ENCODE measurements at places on chromosomes 13 and 19. TPM values are rescaled to one million over a fixed set of nuclear protein-coding genes. Genes with fewer than 3 reads are reported as not detected.
A peak's percentile ranks its signal among the peaks of the same experiment; 100 is the strongest.

NECTIN2 gene
- total RNA-seq, result 94.1 TPM

CD209 gene
- 18.3 TPM for total RNA-seq

DNA sequence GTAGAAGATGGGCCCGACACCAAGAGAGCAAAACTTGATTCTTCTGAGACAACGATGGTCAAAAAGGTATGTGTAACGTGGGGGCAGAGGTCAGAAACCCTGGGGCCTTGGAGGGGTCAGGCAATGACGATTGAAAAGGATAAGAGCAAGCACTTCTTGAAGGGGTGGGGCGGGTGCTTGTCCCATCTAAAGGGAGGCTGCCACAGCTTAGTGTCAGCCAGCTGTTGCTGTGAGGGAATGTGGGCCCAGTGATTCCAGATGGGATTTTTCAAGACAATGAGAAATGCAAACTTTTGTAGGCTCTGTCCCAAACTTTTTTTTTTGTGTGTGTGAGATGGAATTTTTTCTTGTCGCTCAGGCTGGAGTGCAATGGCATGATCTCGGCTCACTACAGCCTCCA, 24.5 kb downstream of the SAE1 start:
- DNase-seq, result no peak

FREM2 gene
- total RNA-seq, result 0.03 TPM

- DNase-seq, result no peak
These were observed 1422.4 kb upstream of the MIR17HG start for GRCh38 chr13:89925107-89925506.

- DNase-seq, result no peak
These were observed 14.4 kb upstream of the PLAUR start for GRCh38 chr19:43684326-43684725.

GRCh38 chr19:29143183-29143582, 69.8 kb downstream of the UQCRFS1 start:
- DNase-seq, result no peak

GRCh38 chr19:41457241-41457640, 14.3 kb downstream of the ERICH4 start:
- DNase-seq, result no peak

- peak; percentile 93 for DNase-seq
These were observed 2.5 kb downstream of the ATP5F1D start for GRCh38 chr19:1243768-1244692.

DNA sequence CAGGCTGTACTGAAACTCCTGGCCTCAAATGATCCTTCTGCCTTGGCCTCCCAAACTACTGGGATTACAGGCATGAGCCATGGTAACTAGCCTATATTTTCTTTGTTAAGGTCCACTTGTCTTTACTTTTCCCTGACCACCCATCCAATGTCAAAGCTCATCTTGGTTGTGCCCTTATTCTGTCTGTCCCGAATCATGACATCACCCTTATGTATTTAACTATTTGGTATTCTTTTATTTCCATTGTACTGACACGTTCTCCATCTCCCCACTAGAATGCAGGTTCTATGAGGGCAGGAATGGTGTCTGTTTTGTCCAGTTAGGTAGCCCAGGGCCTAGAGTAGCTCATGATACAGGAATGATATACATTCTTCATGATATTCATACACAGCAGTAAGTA, 104.8 kb downstream of the ZNF536 start:
- DNase-seq, result no peak

VSIG10L gene
- 1.8 TPM for total RNA-seq

ITGBL1 gene
- total RNA-seq, result 11.6 TPM

DNA sequence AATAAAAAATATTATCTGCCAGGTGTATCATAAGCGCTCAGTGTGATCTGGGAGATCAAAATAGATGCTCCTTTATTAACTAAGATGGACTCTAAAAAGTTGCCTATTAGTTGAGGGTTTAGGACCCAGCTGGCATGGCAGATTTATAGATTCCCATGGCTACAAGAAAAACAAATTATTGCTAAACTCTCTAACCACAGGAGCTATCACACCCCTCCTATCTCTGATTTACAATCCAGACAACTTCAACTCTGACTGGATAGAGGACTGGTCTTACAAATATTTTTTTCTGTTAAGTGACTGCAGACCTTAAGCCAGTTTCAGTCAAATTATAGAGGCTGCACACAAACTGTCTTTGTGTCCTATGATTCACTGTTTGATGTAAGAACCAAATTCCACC, 45.4 kb upstream of the MYCBP2 start:
- DNase-seq, result no peak

DNA sequence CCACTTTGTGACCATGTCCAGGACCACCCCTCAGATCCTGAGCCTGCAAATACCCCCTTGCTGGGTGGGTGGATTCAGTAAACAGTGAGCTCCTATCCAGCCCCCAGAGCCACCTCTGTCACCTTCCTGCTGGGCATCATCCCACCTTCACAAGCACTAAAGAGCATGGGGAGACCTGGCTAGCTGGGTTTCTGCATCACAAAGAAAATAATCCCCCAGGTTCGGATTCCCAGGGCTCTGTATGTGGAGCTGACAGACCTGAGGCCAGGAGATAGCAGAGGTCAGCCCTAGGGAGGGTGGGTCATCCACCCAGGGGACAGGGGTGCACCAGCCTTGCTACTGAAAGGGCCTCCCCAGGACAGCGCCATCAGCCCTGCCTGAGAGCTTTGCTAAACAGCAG, 7.7 kb upstream of the CEACAM7 start:
- DNase-seq, result no peak

DNA sequence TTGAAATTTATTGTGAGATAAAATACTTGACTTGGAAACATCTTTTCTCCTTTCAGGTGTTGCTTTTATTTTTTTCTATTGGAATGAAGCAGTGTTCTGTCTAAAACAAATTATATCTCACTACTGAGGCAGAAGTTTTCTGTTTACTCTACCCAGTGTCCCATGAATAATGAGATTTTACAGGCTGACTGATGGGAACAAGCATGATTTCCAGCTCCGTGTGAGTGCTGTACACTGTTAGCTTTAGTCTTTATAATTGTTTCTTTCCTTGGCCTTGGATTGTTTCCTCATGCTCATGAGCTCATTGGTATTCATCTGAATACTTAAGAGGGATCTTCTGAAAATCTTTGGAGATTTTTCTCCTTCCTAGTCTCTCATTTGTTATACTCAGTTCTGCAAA, 2049.5 kb upstream of the PRR20A start:
- no peak for DNase-seq

DNA sequence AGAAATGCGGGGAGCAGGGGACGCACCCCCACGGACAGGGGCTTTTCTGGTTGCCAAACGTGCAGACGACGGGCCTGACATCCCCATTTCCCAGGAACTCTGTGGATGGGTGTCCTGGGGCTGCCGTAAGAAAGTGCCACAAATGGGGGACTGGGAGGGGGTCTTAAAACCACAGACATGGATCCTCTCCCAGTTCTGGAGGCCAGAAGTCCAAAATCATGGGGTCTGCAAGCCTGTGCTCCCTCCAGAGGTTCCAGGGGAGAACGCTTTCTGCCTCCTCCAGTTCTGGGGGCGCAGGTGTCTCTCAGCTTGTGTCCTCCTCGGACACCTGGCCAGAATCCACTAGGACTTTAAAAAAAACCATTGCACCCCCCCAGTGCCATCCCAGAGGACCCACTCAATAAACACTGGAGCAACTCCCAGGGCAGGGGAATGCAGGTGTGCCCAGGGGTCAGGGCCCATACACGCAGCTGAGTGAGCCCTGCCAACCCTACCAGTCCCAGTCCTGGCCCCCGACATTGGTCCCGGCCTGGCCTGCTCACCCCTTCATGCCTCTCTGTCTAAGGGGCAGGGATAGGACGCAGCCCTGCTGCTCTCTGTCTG, 103.9 kb downstream of the GADD45B start:
- no peak for DNase-seq

DNA sequence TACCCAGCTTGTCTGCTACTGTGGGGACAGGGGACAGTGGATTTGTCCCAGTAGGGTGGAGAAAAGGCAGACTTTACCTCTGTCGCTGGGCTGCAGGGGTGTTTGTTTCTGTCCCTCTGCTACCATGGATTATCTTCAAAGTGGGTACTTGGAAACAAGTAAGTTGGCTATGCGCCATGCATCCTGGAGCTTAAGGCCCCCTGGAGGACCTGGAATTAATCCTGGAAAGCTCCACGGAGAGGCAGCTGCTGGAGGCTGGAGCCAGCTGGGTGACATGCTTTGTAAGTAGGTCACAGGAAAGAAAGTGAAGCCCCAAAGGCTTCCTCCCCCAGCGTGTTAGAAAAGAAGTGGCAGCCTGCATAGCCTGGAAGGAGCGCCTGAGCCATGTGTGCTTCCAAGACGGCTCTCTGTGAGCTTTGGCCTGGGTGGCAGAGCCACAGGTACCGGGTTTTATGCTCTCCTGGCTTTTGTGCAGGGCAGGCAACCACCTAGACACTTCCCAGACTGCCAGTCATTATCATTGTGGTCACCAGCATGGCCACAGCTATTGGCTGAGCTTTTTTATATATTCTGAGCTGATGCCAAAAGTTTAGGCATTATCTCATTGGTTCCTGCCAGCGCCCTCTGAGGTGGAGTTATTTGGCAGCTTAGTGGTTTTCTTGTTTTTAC, 9.5 kb downstream of the B3GLCT start:
- DNase-seq, result peak; percentile 68

MAP1S gene
- total RNA-seq, result 33.6 TPM

- no peak for DNase-seq
These were observed at the start of gene SACS for GRCh38 chr13:23433171-23434153. Gene SACS, minus strand, starts transcription at chr13:23433702. Its CDS starts 22,463 bp downstream, at chr13:23411239.

DNA sequence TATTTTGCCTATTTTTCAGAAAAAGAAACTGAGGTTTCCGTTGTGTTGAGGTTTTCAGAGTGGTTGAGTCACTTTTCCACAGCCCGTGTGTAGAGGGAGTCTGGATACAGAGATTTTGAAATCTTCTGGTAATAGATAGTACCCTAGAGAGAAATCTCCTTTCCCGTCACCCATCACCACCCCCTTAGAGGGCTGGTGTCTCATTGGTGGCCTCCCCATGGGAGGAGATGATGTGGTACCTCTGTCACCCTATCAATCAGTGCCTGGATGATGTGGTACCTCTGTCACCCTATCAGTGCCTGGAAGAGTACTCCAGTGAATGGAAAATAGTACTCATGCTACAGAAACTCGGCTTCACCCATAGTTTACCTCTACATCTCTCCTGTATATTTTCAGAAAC, 42.2 kb upstream of the SERP2 start:
- DNase-seq, result no peak

GRCh38 chr13:39322836-39323585, 280.0 kb downstream of the LHFPL6 start:
- no peak for DNase-seq

GRCh38 chr13:22517544-22517943, 663.2 kb upstream of the SGCG start:
- no peak for DNase-seq

GRCh38 chr19:35592226-35592625, 6.3 kb downstream of the PMIS2 start:
- no peak for DNase-seq

GADD45B gene
- total RNA-seq, result 189 TPM

DNA sequence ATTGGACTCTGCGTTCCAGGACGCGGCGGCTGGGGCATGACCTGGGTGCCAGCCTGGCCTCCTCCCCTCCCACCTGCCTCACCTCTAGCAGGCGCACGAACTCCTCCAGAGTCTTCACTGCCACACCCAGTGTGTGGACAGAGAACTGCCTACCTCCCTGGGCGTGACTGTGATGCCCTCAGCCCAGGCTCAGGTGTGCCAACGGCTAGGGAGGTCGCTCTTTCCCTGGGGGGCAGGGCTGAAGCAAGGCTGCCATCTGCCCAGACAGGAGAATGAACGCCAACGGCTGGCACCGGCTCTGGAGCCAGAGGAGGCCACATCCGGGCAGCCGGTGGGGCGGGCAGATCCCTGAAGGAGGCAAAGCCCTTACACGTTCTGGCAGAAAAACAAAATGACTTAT, 11.3 kb downstream of the NANOS3 start:
- DNase-seq, result no peak

DNA sequence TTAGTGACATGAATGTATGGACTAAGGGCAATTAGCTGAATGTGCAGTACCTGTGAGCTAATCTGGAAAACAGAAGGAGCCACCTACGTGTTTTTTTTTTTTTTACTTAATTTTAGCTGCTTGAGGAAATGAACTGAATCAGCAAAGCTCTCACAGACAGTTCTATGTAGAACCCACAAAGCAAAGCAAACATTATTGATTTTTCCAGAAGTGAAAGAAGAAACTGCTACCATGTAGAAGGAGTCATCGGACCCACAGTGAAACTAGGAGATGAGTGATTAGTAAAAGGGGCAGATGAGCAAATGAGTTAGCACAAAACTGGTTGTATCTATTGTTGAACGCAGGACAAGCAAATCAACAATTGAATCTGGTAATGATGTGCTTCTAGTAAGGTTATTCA, 94.1 kb upstream of the SLC7A1 start:
- DNase-seq, result no peak

Data from left cardiac atrium (tissue), 4 donors.